ENCODE measurements at places on chromosomes 3 and 15.

- DNase-seq: no peak
These were observed 4.3 kb downstream of the RYR3 start for GRCh38 chr15:33315044-33315443.

- DNase-seq: no peak
These were observed 187.4 kb upstream of the STAC start for GRCh38 chr3:36192901-36193300.

DNA sequence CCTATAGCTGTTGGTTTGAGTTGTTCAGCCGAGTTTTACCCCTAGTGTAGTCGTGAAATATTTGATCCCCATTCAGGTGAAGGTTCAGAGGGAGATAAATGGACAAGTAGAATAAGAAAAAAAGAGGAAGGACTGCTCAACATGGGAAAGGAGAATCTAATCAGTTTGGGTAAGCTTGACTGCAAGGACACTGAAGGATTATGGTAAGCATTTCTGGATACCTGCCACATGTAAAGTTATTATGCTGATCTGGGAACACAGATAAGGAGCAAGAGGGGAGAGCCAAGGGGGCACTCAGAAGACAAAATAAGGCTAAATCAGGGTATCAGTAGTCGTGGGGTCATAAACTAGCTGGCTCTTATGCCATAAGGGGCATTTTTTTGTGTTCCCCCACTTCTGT is 49.9 kb downstream of the TFG start:
- no peak for DNase-seq

- no peak for DNase-seq
These were observed 18.8 kb downstream of the ZXDC start for GRCh38 chr3:126456766-126457388.

DNA sequence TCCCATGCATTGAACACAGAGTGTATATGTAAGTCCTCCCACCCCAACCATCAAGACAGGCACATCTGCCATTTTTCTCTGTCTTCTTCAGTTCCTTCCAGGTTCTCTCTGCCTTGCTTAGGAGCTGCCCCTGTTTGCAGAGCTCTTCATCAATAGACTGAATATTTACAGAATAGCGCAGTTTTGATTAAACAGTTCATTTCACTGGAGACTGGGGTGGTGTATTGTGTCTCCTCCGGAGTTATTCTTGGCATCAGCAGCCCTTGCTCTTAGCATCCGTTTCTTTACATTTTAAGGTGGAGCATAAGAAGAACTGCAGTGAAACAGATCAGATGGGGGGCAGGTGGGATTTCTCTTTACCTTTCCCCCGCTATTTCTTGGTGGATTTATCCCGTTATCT is 87.7 kb downstream of the LIPC start:
- DNase-seq: no peak

- no peak for DNase-seq
These were observed 6.3 kb upstream of the ADAMTS9 start for GRCh38 chr3:64694114-64694513.

DNA sequence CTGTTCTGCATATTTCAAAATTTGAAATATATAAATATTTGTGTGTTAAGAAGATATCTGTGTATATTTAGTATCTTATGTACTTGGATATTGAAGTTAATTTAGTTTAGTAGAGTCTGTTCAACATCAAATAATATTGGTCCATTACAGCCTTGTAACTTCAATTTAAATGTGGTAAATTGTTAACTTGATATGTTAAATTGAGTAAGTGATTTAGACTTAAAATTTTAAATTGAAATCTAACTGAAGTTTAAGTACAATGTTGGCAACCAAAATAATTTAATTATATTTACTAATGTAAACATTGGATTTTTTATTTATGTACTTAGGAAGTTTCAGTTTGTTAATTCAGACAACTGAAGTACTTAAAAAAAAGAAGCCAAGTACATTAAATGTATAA is 343.9 kb upstream of the DNAJC19 start:
- no peak for DNase-seq

Measured in stimulated activated CD8-positive, alpha-beta memory T cell treated with anti-CD3 and anti-CD28 coated beads, Interleukin-4, amount 100 ng/mL, for 1 hour (primary cell).